Fibroblast of skin of scalp (primary cell): ENCODE measurements at places on chromosomes 2 and 18.

DNA sequence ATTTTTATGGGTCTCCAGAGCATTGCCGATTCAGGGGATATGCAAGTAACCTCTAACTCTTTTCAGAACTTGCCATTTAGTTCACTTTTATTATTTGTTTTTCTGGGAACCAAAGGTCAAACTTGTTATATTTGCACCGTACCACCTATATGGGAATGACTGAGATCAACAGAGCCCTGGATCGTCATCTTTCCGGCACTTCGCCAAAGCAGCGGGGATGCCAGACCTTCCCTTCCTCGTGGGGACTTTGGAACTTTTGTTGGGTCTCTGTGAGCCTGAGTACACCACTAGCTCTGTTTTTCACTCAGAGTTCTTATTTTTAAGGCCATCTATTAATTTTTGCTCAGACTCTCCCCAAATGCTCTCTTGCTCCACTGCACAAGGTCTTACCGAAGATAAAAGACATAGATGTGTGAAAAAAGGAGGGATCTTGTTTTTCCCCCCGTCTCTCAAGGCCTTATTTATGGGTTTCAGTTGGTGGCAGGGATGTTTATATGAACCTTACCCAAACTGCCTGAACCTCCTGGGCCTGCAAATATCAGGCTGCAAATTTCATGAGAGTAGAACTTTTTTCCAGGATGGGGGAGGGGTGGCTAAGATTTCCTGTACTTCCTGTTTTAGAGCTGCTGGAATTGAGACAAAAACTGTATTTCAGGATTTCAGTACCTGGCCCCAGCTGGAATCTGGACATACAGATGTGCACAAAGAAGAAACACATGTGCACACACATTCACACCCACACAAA lies 350.3 kb downstream of the HRH4 start:
- no peak for DNase-seq

- peak; percentile 52 for DNase-seq
These were observed 248.7 kb downstream of the ZNF385B start for GRCh38 chr2:179612591-179613298.

- DNase-seq, result no peak
These were observed 15.0 kb downstream of the GEN1 start for GRCh38 chr2:17768894-17769293.

- no peak for DNase-seq
These were observed 14.6 kb upstream of the KIDINS220 start for GRCh38 chr2:8851811-8852560.

DNA sequence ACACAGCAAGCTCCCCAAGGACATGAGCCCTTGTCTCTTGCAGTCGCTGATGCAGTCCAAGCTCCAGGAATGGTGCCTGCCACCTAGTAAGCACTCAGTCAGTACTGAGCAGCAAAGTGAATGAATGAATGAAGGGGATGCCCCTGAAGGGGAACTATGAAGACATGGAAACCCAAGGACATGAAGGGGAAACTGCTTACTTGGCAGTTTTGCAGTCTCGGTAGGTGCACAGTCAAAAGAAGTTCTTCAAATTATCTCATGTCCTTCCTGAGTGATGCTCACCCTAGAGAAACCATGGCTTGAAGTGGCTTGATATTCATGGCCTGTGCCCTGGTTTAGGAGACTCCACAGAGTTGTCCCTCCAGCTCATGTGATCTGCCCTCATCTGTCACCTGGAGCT lies 102.1 kb upstream of the DLX2 start:
- DNase-seq, result no peak

- no peak for DNase-seq
These were observed 159.5 kb upstream of the GYPC start for GRCh38 chr2:126496493-126496892.

- DNase-seq, result no peak
These were observed 25.2 kb upstream of the CASP10 start for GRCh38 chr2:201157694-201158093.

GRCh38 chr2:43131890-43132682 lies 94.3 kb downstream of the ZFP36L2 start:
- no peak for DNase-seq

- DNase-seq, result no peak
These were observed 30.5 kb upstream of the SNED1 start for GRCh38 chr2:240967681-240968621.

- peak; percentile 52 for DNase-seq
These were observed 1.4 kb upstream of the CTNNA2 start for GRCh38 chr2:79511320-79511951.
